Activated naive CD8-positive, alpha-beta T cell treated with anti-CD3 and anti-CD28 coated beads, Interleukin-2, amount 10 ng/mL, durations not matched to agents 7 days and 5 days (primary cell): ENCODE measurements at places on chromosomes 11 and 22. TPM values are rescaled to one million over a fixed set of nuclear protein-coding genes. Genes with fewer than 3 reads are reported as not detected.

DNA sequence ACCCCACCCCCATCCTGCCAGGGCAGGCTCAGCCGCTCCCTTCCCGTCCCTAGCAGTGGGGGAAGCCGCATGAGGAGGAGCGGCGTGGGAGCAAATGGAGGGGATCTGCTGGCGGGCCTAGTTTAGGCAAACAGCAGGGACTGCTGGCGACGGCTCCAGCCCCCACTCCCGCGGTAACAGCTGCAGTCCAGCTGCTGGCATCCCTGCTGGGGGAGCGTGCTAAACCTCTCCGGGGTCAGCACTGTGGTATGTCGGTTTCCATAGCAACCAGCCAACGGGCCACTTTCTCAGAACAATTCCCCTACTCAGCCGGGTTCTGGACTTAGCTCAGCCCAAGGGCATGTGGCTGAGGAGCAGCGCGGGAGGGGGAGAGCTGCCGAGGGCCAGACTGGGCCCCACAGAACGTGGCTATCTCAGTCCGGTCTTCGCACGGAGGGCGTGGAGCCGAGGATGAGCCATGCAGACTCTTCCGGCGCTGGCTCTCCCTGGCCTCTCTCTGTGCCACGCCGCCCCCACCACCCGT is 98.8 kb downstream of the PKNOX2 start:
- DNase-seq, result no peak

The HEPACAM gene
- not detected for total RNA-seq

GRCh38 chr11:77517753-77518152 is 43.9 kb upstream of the PAK1 start:
- no peak for DNase-seq

GRCh38 chr11:60336767-60337391 is 9.8 kb downstream of the MS4A6E start:
- no peak for DNase-seq

The NUDT8 gene
- 10.9 TPM for total RNA-seq

DNA sequence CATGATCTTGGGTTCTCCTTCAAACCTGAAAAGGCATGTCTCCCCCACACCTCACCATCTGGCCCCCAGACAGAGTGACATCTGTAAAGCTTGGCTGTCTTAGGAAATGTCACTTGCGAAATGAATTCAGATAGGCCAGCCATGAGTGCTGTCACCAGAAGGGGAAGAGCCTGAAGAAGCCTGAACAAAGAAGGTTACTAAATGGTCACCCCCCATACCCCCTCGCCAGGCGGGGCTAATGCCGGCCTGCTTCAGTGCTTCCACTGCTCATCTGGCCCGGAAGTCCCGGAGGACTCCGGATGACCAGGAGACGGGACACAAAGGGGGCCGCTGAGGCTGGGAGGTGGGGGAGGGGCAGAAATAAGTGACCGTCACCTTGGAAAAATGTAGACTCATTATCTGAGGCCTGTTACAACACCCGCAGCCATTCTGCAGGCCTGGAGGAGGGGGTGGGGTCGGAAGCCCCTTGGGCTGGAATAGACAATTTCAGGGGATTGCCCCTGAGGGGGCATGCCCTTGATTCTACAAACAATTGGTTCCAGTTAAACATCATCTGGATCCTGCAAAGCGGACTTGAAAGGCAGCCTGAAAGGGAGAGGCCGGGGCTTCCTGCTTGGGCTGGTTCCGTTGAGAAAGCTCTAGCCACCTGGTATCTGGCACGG is 43.2 kb downstream of the NAT10 start:
- no peak for DNase-seq

DNA sequence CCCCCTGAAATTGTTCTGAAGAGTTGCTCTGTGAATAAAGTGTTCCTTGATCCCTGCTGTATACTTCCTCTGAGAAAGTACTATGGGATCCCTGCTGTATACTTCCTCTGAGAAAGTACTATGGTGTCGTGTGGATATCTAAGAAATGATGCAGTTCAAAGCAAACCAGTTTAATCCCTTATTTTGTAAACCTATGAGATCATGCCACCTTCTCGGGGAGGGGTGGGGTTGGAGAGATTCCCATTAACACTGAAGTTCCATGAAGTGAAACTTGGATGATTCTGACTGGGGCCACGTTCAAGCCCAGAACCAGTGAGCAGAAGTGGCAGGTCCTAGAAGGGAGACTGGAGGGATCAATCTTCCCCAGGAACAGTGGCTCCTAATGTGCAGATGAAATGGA is 13.0 kb upstream of the TP53AIP1 start:
- DNase-seq, result no peak

The PGA5 gene
- total RNA-seq, result not detected

GRCh38 chr11:17742019-17742418 is 7.4 kb downstream of the KCNC1 start:
- DNase-seq, result no peak

The GGT5 gene
- total RNA-seq, result not detected

DNA sequence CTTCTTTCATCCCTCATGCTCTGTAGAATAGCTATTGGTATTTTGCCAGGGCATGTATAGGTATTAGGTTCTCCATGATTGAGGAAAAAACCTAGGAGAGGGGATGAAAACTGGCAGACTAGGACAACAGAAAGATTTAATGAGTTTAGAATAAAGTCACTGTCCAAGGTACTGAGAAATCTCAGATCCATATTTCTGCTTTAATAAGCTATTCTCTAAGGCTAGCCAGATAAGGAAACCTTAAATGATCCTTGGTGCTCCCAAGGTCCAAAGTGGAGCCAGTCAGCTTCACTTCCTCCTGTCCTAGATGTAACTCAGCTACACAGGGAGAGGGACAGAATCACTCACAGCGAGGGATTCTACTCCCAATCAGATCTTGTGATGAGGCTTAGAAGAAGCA is 13.7 kb upstream of the CSNK2A3 start:
- no peak for DNase-seq

The TRIM48 gene
- total RNA-seq, result not detected
